ENCODE measurements at places on chromosomes 7 and 10.

DNA sequence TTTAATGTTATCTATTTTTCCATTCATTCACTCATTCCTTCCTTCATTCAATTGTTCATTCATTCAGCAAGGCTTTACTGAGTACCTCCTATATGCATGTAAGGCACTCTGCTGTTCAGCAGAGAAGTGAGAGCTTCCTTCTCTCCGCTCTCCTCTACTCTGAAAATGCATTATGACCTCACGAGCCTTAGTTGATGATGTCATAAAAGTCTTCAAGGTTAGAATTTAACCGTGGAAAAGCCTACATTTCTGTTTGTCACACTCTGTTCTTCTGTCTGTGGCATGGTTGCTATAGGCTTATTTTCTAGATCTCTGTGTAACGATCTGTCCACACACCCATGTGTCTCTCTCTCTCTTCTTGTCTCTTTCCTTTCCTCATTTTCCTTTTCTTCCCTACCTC lies 17.1 kb downstream of the ODAD2 start:
- DNase-seq: no peak

DNA sequence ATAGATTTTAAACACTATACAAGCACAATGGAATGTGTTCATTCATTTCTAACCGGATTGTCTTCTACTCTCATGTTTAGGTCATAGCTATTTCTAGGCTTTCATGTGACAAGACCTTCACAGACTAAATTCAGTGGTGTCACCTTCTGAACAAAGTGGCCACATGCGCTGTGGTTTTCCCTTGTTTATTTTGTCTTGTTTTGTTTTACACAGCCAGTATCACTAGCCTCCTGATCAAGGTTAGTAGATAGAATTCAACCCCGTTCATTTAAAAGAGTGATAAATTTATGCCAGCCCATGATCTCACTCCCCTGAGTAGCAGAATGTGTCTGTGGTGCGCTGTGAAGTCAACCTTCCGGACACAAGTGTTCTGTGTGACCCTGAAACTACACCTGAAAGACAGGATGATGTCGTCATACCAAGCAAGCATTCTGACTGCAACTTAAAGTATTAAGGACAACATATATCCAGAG lies 209.1 kb downstream of the CREB5 start:
- DNase-seq: no peak

DNA sequence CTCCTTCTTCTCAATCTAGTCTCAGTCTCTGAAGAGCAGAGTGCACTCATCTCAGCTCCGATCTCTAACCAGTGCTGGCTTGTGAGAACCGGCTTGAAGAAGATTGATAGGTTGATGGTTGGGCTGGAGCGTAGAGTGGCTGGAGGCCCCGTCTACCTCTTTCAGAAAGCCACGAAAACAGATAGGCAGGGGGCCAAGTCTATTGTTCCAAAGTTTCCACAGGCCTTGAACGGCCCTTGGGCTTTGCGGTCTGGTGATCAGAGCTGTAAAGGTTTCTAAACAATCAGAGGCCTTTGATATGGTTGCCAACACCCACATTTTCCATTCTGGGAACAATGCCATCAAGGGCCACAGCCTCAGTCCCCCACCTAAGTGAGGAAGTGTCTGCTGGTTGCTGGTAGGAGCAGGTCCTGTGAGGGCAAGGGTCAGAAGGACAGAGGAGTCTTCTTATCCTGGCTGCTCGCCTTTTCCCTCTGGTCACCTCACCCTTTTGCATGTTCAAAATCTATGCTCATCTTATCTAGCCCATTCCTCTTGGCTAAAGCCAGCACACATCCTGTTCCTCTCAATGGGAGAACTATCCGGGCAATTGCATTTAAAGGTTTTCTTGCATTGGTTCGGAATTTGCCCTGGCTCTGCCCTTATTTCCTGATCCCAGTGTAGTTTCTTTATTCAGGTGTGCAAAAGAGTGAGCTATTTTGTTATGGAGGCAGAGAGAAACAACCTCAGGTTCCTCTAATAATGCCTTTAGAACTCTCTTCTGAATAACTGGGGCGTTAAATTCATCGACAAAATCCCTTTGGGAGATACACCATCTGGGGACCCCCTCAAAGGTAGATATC lies 70.3 kb upstream of the KMT2E start:
- DNase-seq: peak; percentile 93

- DNase-seq: no peak
These were observed 94.4 kb upstream of the CCDC6 start for GRCh38 chr10:60000747-60001146.

GRCh38 chr7:137886281-137886680 lies 39.5 kb upstream of the DGKI start:
- no peak for DNase-seq

GRCh38 chr10:20970708-20971107 lies 73.6 kb upstream of the NEBL start:
- DNase-seq: no peak

GRCh38 chr10:64170791-64171190 lies 649.6 kb downstream of the REEP3 start:
- DNase-seq: no peak

DNA sequence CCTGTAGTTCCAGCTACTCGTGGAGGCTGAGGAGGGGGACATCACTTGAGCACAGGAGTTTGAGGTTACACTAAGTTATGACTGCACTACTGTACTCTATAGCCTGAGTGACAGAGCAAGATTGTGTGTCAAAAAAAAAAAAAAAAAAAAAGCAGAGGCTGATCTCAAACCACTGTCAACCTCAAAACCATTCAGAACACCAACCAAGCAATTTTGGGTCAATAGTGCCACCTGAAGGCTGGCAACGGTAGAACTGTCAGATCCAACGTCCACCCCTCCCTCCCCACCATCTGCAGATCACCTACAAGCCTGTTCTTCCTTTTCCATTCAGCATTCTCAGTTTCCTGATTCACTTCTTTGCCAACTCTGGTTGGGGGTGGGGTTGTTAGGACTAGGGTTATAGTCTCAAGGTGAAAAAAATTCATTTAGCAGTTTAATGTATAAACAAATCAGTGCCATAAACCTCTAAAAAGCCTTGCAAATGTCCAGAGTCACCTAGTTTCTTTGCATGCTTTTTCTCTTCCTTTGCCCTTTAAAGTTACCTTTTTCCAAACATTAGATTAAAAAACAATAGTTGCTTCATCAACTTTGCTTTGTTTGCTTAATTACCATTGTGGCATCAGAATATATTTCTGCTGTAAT lies 2.6 kb downstream of the MRPS33 start:
- peak; percentile 32 for DNase-seq

- no peak for DNase-seq
These were observed 157.1 kb upstream of the CHST15 start for GRCh38 chr10:124250506-124250905.

DNA sequence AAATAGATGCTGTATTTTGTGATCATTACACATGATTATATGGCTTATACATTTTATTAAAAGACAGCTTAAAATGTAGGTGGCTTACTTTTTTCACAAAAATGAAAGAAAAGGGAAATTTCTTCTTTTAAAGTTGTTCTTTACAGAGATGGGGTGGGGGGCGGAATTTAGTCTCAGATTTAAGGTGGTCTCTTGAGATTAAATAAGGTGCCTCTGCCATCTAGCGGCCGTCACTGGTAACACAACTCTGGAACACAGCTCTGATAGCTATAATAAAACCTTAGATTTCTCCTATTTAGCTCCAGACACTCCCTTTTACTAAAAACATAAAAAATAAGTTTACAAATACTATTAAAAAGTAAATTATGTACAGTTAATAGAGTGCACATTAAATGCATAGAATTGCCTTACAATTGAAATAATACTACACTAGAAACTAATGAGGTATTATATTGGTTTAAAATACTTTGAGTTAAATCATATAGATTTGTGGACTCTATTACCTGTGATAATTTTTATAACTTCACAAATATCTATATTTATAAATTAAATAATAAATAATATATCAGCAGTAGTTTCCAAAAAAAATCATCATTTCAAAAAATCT lies 210.9 kb downstream of the DGKB start:
- DNase-seq: no peak

DNA sequence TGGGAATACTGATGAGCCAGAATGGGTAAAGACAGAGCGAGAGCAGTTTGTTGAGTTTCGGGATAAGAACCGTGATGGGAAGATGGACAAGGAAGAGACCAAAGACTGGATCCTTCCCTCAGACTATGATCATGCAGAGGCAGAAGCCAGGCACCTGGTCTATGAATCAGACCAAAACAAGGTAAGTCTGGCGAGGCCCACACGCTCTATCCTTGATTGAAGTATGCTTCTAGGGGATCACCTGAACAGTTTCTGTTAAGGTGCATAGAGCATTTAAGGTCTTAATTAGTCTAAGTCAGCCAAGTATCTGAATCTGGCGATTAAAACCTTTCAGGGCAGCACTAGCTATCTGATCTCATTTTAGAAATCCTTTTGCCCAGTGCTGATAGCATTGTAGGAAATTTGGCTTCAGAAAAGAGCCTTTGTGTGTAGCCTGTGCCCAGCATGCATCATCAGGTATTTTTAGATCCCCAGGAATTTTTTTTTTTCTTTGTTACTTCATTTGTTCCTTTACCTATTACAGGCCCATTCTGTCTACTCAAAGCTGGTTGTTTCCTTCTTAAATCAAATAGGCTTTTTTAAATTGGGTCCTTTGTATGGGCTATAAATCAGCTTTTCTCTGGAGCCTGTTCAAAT lies 8.0 kb downstream of the OPN1SW start:
- no peak for DNase-seq

DNA sequence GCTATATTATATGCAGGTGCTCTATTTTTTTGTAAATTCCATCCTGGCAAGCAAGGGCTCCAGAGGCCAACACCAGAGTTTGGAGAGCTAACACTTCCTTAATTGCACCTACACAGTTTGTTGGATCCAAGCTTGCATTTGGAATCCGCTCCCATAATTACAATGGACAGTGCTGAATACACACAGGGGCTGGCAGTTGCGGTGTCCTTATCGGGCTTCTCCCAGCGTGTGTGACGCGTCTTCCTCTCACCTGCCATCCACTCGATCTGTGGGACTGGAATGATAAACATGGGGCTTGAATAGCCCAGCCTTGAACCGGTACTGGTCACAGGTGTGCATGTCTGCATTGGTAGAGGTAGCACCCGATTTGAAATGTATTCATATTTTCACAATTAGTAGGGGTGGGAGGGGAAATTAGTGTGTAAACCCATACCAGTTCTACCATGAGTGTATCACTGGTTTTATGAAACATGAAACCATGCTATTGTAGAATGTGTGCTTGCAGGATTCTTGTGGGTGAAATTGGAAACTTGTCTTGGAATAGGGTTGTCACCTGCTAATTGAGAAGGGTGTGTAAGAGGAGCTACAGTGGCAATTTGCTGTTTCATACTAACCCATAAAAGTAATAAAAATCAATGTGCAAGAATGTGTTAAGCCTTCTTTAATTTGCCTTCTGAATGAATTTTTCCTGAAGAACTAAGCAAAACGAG lies 316.5 kb downstream of the WDR11 start:
- no peak for DNase-seq

GRCh38 chr7:2527505-2528467 lies 8.2 kb downstream of the LFNG start:
- no peak for DNase-seq

DNA sequence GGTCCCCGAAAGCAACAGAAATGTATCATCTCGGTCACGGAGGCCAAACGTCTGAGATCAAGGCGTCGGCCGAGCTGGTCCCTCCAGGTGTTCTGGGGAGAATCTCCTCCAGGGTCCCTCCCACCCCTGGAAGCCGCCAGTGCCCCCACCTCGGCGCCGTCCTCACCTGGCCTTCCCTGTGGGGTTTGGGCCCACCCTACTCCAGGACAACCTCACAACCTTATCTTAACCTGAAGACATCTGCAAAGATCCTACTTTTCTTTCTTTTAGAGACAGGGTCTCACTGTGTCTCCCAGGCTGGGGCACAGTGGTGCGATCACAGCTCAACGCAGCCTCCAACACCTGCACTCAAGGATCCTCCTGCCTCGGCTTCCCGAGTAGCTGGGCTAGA lies 33.4 kb downstream of the ADAP1 start:
- no peak for DNase-seq

DNA sequence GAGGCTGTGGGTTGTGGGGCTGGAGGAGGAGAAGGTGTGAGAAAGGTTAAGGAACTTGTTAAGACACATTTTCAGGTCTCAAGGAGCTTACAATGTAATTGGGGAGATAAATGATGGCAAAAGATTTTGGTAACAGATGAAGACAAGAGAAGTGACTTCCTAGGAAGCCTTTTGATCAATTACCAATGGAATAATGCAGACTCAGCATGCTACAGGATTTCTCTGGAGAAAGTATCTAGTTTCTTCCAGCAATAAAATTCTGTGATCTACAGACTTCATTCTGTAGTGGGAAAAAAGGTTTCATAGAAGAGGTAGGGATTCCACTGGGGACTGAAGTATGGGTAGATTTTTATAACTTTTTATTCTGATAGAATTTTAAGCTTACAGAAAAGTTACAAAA lies 184.2 kb upstream of the RHOBTB1 start:
- DNase-seq: no peak

DNA sequence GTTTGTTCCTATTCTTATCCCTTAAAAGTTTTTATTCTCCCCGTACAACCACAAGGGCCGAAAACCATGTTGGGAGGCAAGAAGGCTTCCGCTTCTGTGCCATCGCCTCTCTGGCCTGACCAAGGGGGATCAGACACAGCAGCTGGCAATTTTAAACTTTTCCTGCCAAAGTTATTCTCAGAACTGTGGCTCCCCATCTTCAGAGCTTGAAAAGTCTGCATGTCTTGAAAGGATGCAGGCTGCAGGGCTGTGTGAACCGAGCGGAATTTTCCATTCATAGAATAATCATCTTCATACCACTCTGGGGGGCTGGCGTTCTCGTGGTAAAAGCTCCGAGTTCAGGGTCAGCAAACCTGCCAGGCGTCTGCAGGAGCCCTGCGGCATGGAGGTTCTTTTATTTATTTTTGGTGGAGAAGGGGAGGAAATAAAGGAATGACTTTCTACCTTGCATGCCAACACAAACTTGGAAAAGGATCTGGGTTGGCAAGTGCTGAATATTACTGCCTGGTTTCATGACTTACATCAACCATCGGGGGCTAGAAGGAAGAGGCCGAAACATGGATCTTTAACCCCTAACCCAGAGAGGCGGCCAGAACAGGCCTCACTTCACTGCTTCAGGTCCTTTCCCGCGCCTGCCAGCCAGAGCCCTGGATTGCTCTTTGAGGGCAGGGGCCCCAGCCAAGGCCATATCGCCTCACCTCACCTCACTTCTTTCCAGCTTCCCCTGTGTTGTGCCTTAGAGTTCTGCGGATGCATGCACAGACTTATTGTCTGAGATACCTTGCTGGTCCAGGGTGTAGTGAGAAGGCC lies 3.0 kb upstream of the NANOS1 start:
- DNase-seq: no peak

DNA sequence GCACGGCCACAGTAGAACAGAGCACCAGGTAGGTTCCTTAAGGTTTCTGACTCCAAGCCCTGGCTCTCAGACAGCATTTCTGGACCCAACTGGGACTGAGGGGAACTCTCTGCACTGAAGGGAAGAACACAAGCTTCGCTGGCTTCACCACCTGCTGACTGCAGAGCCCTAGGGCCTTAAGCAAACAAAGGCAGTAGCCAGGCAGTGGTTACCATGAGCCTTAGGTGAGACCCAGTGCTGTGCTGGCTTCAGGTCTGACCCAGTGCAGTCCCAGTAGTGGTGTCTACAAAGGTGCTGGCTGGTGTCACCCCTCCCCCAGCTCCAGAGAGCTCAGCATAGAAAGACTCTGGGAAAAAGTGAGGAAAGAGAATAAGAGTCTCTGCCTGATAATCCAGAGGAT lies 59.5 kb downstream of the SIRT1 start:
- no peak for DNase-seq

GRCh38 chr7:108244110-108244509 lies 113.9 kb upstream of the LAMB4 start:
- no peak for DNase-seq

- no peak for DNase-seq
These were observed 44.4 kb downstream of the PFKFB3 start for GRCh38 chr10:6247041-6247712.

- no peak for DNase-seq
These were observed 98.4 kb upstream of the GJD4 start for GRCh38 chr10:35506741-35507140.

All from NCI-H187 treated with DMSO at 0.1 percent for 48 hours (cell line).